ENCODE measurements at places on chromosomes 2 and 18.

- DNase-seq = no peak
Measured at GRCh38 chr2:9196637-9197036, 10.0 kb upstream of the ASAP2 start.

DNA sequence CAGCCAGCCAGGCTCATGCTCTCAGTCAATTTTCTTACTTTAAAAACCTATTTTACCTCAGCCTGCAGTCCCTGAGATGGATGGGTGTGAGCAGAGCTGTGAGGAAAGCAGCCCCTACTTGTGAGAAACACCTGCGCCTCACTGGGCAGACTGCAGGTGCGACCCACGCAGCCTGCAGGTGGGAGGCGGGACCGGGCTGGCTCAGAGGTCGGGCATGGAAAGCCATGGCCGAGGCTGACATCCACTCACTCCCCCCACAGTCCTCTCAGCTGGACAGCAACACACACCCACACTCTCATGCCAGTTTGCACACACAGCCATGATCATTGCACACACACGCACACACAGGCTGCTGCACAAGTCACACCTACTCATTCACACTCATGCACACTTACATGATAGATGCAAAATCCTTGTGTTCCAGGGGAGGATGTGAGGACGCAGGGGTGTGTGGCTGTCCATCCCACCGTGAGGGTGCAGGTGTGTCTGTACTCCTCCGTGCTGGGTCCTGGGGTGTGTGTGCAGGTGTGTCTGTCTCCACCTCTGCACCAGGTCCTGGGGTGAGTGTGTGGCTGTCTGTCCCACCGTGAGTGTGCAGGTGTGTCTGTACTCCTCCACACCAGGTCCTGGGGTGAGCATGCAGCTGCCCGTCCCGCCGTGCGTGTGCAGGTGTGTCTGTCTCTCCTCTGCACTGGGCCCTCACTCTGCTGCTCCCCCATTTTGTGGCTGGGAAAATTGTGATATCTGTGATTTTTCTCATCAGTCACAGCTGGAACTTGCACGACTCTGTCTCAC lies 166.5 kb downstream of the RTP5 start:
- no peak for DNase-seq

DNA sequence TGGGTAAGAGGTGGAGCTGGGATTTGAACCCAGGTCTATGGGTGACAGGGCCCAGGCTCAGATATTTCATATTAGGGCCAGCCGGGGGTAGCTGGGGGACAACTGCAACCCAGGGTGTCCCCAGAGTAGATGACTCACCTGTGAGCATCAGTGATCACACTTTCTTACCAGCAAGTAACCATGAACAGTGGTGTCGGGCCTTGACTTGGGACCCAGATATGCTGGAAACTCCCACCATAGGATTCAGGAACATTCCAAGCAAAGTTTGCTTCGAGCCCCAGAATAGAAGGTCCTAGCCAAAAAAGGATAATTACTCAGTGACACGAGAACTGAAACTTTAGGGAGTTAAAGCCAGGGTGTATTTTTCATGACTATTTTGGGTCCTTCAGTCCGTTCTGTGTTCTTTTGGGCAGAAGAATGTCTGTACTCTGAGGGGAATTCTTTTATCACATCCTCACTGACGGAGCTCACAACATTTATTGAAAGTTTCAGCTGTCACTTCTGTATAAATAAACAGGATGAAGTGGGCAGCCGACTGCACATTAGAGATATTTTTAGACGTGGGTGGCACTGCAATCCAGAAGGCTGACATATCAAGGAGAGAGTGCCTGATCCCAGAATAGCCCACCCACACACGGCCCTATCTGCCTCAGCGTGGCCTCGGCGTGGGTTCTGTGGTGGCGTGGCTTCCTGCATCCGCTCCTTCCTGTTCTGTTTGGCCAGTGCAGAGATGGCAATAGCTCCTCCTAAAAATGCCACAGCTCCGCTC lies 45.6 kb downstream of the RAMP1 start:
- DNase-seq = no peak

- no peak for DNase-seq
Measured at GRCh38 chr2:32064021-32064601, 755 bp downstream of the SPAST start.

- no peak for DNase-seq
Measured at GRCh38 chr2:69192176-69192945, 179.4 kb downstream of the ANTXR1 start.

DNA sequence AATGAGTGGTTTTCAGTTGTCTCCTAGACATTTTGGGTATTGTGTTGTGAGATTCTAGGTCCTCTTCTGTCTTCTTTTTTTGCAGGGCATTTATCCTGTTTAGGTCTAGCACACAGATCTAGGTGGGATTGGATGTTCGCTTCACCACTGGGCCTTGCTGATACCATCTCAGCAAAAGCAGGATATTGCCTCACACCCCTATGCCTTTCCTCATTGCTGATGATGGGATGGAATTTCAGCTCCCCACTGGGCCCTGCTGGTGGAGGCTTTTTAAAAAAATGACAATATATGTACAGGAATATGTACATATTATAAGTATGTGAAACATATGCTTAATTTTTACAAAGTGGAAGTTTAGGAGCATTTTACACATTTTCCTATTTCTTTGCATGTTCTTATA lies 5.4 kb upstream of the TOGARAM2 start:
- no peak for DNase-seq

DNA sequence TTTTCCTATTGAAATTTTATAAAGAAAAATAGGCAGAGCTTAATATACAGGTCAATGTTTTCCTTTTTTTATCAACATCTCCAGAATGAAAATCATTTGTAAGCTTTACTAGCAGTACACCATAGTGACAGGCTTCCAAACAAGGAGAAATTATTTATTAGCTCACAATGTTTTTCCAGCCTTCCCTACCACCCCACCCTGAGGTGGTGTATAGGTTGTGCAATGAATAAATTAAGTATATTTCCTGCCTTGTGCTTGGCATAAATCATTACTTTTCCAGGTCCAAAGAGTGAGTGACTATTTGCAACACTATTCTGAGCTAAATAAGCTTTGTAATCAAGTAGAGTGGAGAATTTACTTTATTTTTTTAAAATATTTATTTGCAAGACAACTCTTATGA lies 876.2 kb upstream of the POU3F3 start:
- no peak for DNase-seq

- no peak for DNase-seq
Measured at GRCh38 chr2:223786236-223786635, 51.1 kb downstream of the AP1S3 start.

- no peak for DNase-seq
Measured at GRCh38 chr2:167990062-167990461, 257.3 kb downstream of the STK39 start.

DNA sequence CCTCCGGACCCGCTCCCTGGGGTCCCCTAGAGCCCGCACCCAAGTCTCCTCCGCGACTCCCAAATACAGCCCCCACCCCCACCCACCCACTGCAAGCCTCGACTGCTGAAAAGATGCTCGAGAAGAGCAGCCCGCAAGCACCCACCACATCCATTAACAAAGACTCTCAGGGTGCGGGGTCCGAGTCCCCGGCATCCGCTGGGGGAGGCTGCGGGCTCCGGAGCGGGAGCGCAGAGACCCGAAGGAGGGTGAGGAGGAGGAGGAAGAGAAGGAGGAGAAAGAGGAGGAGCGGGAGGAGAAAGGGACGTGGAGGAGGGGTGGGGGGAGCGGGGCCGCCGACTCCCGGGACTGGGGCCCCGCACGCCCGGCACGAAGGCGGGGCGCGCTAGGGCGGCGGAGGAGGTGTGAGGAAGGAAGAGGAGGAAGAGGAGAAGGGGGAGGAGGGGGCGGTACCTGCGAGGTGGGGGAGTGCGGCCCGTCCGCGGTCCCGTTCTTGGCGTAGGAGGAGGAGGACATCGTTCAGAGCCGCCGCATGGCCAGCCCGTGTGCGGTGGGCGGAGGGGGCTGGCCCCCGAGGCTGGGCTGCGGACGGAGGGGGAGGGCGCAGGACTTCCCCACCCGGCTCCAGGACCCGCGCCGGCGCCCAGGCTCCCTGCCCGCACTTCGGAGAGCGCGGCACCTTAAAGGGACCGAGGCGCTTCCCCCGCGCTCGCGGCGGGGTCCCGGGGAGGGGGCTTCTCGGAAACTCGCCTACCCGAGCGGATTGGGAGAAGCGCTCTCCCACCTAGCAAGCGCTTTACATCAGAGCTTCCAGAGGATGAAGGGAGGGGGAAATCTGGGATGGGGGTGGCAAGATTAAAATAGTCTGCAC lies at the start of gene CACNB4:
Gene CACNB4, minus strand, starts transcription at position 549 of the 871 bp plus-strand sequence.
- no peak for DNase-seq

DNA sequence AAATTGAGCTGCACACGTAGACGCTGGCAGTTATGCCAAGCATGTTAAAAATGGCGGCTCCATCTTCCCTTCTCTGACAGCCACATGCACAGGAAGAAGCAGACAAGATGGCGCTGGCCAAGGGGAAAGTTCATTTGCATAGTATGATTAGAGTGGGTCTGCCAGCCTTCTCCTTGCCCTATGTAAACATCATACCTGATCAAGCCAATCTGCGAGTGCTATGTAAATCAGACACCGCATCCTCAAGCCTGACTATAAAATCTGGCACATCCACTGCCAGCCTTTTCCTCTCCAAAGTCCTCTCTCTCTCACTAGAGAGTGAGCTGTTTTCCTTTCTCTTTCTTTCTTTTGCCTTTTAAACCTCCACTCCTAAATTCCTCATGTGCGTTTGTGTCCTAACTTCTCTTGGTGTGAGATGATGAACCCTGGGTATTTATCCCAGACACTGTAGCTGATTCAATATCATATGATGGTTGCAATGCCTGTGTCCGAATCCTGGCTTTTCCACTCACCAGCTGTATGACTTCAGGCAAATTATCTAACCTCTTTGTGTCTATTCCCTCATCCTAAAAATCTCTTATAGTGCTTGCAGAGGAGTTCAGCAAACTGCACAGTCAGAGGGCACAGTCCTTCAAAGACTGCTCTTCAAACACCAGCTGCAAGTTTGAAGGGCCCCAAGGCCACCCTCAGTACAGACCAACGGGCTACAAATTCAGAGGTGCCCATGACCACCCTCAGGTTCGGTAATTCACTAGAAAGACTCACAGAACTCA lies 39.3 kb upstream of the ITSN2 start:
- DNase-seq = no peak

- no peak for DNase-seq
Measured at GRCh38 chr2:38615237-38615636, 12.5 kb upstream of the HNRNPLL start.

DNA sequence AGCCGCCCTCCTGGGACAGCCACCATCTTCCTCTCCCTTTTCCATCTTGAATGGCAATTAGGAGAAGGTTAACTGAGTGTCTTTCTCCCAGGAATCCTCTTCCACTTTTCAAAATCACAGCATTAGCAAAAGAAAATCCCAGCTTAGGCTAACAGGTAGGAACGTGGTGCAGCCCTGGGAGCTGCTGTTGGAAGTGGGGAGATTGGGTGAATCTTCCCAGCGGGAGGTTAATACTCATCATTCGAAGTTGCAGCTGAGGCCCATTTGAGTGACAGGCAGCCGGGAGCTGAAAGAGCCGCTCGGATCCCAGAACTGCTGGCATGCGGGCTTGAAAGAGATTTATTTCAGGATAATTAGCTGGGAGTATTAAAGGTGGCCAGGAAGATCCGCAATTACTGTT lies 306.0 kb downstream of the BCL11A start:
- DNase-seq = no peak

- no peak for DNase-seq
Measured at GRCh38 chr2:43303889-43304288, 77.5 kb upstream of the ZFP36L2 start.

DNA sequence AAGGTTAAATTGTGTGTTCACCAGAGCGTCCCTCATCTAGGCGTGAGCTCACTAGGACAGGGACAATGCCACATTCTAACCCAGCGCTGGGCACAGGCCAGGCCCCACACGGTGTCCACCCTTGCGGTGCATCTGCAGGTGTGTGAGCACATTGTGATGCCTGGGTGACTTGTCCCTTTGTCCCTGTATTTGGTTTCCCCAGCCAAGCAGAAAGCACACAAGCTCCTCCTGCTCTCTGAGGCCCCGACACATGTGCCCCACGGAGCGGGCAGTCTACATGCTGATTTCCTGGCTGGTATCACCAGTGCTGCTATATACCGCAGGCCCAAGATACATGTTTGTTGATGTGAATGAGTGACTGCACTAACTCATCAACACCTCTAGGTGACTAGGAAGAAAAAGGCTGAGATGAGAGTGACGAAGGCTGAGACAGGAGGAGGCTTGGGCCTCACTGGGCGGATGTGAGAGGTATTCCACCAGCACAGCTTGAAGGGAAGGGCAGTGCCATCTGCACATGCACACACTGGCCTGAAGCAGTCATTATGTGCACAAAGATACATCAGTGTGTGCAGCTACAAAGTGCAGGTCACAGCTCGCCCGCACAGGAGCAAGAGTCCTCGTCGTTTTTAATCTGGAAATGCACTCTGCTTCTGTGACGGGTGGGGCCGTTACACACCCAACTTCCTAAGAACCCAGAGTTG lies 205.9 kb downstream of the EIPR1 start:
- no peak for DNase-seq

DNA sequence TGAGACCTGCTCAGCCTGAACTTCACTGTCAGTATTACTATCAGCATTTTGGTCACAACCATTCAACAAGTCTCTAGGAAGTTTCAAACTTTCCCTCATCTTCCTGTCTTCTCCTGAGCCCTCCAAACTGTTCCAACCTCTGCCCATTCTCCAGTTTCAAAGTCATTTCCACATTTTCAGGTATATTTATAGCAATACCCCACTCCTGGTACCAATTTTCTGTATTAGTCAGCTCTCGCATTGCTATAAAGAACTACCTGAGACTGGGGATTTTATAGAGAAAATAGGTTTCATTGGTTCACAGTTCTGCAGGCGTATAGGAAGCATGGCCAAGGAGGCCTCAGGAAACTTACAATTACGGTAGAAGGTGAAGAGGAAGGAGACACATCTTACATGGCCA lies 27.3 kb downstream of the KCNF1 start:
- DNase-seq = no peak

GRCh38 chr2:209476367-209477208 lies 52.7 kb downstream of the MAP2 start:
- DNase-seq = no peak

DNA sequence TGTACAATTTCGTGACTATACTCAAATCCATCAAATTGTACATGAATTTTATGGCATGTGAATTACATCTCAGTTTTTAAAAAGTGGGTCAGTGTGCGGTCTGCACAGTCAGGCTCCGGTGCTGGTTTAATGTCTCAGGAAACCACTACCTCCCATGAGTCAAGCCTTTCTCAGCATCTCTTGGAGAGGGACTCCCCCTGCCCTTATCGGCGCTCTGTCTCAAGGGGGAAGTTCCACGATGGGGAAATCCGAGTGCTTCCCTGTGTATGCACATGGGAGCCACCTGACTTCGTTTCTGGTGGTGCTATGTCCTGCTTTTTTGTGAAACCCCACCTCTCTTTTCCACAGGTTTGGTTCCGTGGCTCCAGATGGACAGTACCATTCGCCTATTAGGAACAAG lies 72.5 kb downstream of the ACOXL start:
- DNase-seq = no peak

GRCh38 chr2:72129681-72130340 lies 17.9 kb downstream of the CYP26B1 start:
- DNase-seq = no peak

- DNase-seq = no peak
Measured at GRCh38 chr2:165055082-165055851, 99.9 kb upstream of the SLC38A11 start.

GRCh38 chr18:11266781-11267480 lies 117.6 kb upstream of the PIEZO2 start:
- no peak for DNase-seq

- DNase-seq = no peak
Measured at GRCh38 chr2:157900203-157900602, 24.1 kb upstream of the ACVR1 start.

All from kidney epithelial cell (primary cell).